ENCODE measurements at places on chromosomes 4 and X.

GRCh38 chrX:151039351-151039750 is 56.2 kb downstream of the HMGB3 start:
- H3K36me3 ChIP-seq = no peaks in the 10 kb centered on the region
- H3K4me3 ChIP-seq = no peak overlapping the region
- DNase-seq = no peak
- H3K27me3 ChIP-seq = no peaks in the 10 kb centered on the region

DNA sequence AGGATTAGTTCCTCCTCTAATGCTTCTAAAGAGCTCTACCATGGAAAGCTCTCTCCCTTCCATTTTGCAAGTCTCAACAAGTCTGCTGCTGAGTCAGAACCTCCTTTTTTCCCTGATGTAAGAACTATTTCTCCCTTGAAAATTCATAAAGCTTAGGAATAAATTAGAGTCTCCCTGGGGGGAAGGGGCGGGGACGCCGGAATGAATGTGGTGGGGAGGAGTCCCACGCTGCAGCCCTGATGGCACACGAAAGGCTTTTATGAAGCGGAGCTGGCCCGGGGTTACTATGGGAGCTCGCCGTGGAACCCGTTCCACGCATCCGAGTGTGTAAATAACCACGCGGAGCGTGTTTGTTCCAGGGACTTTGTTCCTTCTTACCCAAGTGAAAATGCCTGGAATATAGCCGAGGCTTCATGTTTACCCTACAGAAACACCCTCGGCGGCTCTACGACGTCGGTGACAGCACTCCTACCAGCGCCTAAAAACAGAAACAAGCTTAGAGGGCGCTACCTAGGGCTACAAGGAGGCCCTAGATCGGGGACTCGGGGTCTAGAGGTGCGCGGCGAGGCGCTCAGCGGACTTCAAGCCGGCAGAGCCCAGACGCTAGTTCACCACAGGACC is 923 bp upstream of the CPEB2 start:
- no peaks in the 10 kb centered on the region for H3K36me3 ChIP-seq
- H3K4me1 ChIP-seq = no peaks in the 10 kb centered on the region
- H3K27me3 ChIP-seq = no peaks in the 10 kb centered on the region
- peak overlapping the region; percentile 67 for H3K4me3 ChIP-seq

- no peak overlapping the region for H3K27ac ChIP-seq
- H3K4me1 ChIP-seq = no peaks in the 10 kb centered on the region
- DNase-seq = no peak
- H3K27me3 ChIP-seq = no peaks in the 10 kb centered on the region
- peaks cover 12% of the 10 kb centered on the region for H3K36me3 ChIP-seq
- H3K4me3 ChIP-seq = no peak overlapping the region
These were observed 100.1 kb downstream of the GATB start for GRCh38 chr4:151660676-151661075.

DNA sequence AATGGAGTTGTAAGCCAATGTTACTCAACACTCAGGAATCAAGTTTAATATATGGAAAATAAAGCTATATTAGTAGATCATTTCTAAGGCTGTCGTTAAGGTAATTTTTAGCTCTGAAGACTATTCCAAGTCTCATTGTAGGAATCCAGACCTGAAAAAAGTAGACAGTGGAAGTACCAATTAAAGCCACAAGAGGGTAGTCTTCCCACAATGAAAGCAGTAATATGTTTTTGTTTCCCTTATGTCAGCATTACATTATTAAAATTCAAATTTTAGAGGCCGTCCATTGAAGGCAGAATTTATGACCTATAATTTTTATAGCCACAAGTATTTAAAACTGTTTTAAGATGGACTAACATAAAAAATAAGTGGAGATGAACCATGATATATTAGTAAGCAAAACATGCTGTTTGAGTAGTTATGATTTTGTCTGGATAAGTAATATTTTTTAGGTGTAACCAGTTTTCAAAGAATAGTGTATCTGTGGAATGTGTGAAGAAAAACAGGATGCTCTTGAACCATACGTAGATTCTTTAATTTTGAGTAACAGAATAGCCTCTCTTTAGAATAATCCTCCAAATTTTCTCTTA is 372.6 kb upstream of the TECRL start:
- no peak overlapping the region for H3K27ac ChIP-seq
- H3K27me3 ChIP-seq = no peaks in the 10 kb centered on the region
- DNase-seq = peak; percentile 16
- H3K4me1 ChIP-seq = peaks cover 2% of the 10 kb centered on the region
- no peak overlapping the region for H3K4me3 ChIP-seq

DNA sequence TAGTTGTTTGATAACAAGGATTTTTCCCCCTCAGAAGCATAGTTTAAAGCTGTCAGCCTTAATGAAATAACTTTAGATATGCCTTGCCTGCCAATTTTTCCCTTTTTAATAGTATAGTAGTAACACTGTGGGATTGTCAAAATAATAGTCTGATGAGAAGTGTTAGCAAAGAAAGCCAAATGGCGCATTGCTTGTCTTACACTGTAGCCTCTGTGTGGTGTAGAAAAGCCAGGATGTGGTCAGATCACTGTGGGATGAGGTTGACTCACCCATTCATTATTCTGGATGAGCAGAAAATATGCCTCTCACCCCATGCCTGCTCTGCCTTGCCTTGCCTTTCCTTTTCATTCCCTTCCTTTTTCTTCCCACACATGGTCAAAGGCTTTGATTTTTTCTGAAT is 257.8 kb upstream of the NRK start:
- no peak overlapping the region for H3K4me3 ChIP-seq
- H3K4me1 ChIP-seq = no peaks in the 10 kb centered on the region
- H3K27ac ChIP-seq = no peak overlapping the region
- no peaks in the 10 kb centered on the region for H3K27me3 ChIP-seq
- no peak for DNase-seq

DNA sequence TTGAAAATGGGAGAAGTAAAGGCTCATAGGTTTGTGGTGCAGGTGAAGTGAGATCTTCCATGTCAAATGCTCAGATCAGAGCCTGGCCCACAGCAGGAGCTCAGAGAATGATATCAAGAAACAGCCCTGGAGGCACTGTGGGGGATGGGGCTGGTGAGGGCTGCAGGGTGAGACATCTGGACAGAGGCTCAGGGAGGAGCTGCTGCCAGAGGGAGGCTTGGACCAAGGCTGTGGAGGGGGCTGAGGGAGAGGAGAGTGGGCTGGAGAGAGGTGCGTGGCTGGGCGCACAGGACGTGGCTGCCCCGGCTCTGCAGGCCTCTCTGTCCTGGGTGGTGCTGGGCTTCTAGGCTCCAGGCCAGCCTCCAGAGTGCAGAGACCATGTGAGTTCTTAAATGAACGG is 5.6 kb downstream of the SORCS2 start:
- H3K27ac ChIP-seq = no peak overlapping the region
- DNase-seq = no peak
- peaks cover 5% of the 10 kb centered on the region for H3K4me1 ChIP-seq
- H3K4me3 ChIP-seq = no peak overlapping the region
- H3K36me3 ChIP-seq = no peaks in the 10 kb centered on the region

- DNase-seq = no peak
- no peak overlapping the region for H3K27ac ChIP-seq
- H3K4me1 ChIP-seq = no peaks in the 10 kb centered on the region
- no peaks in the 10 kb centered on the region for H3K36me3 ChIP-seq
These were observed 76.6 kb downstream of the SH3KBP1 start for GRCh38 chrX:19810802-19811201.

DNA sequence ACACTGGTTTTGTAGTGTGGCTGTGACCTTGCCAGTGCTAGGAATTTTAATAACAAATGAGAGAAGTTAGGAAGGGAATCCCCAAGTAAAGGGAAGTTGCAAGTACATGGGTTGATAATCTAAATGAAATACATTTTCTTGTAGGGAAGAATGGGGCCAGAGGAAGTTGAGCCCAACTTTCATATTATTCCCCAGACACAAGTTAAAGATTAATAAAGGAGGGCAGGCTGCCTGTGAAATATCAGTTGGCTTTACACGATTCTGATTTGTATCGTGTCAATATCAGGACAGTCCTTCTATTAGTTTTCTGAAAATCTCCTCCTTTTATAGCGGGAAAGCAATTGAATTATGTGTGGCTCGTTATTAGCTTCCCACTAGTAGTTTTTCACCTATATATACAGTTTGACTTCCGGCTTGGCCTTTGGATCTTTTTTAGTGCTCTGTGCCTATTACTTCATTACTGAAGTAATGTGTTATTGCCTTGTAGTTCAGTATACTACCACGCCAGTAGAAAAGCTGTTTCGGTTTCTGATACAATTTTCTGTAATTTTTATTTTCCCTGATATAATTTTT is 1.7 kb downstream of the PDLIM5 start:
- DNase-seq = no peak
- H3K4me3 ChIP-seq = no peak overlapping the region
- H3K27ac ChIP-seq = no peak overlapping the region
- no peaks in the 10 kb centered on the region for H3K27me3 ChIP-seq
- no peaks in the 10 kb centered on the region for H3K36me3 ChIP-seq
- peaks cover 2% of the 10 kb centered on the region for H3K4me1 ChIP-seq

DNA sequence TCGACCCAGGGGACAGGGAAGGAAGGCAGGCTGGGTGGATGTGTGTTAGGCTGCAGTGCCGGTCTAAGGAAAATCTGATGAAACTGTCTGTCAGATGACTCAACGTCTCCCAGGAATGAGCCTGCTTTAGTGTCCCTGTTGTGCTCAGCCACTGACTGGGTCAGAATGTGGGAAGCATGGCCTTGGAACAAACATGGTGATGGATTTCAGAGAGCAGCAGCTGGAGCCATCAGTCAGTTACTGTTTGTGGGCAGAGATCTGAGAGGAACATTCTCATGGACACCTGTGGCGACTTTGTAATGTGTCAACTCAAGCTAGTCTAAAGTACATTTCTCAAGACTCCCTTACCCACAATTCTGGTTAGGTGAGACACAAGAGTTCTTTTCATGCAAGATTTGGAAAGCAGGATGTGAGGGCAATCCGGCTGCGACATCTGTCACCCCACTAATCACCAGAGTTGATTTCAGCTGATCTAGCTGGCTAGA is 63.2 kb downstream of the ANAPC10 start:
- H3K27me3 ChIP-seq = no peaks in the 10 kb centered on the region
- H3K36me3 ChIP-seq = no peaks in the 10 kb centered on the region
- no peak for DNase-seq
- no peak overlapping the region for H3K27ac ChIP-seq

GRCh38 chr4:128675083-128675482 is 134.4 kb upstream of the JADE1 start:
- no peak overlapping the region for H3K4me3 ChIP-seq
- DNase-seq = no peak
- H3K4me1 ChIP-seq = no peaks in the 10 kb centered on the region
- H3K27ac ChIP-seq = no peak overlapping the region
- H3K36me3 ChIP-seq = no peaks in the 10 kb centered on the region

Measured in iPS DF 6.9 (cell line).